AG10803 (cell line): ENCODE measurements at places on chromosomes 3 and 15.

GRCh38 chr15:96171853-96172296, 158.6 kb upstream of the NR2F2 start:
- no peak for DNase-seq

DNA sequence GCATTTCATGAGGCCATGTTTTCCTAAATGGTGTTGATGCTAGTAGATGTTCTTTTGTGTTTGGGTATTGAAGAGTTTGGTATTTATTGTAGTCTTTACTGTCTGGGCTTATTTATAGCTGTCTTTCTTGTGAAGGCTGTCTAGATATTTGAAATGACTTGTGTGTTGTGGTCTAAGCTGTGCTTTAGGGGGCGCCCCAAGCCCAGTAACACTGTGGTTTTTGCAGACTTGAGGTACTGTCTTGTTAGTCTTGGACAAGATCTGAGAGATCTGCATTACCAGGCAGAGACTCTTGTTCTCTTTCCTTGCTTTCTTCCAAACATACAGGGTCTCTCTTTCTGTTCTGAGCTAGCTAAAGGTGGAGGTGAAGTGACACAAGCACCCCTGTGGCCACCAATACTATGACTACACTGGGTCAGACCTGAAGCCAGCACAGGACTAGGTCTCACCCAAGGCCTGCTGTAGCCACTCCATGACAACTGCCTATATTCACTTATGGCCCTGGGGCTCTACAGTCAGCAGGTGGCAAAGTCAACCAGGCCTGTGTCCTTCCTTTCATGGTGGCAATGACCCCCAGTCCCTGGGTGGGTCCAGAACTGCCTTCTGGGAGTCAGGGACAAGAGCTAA, 152.1 kb upstream of the TBC1D5 start:
- peak; percentile 59 for DNase-seq

DNA sequence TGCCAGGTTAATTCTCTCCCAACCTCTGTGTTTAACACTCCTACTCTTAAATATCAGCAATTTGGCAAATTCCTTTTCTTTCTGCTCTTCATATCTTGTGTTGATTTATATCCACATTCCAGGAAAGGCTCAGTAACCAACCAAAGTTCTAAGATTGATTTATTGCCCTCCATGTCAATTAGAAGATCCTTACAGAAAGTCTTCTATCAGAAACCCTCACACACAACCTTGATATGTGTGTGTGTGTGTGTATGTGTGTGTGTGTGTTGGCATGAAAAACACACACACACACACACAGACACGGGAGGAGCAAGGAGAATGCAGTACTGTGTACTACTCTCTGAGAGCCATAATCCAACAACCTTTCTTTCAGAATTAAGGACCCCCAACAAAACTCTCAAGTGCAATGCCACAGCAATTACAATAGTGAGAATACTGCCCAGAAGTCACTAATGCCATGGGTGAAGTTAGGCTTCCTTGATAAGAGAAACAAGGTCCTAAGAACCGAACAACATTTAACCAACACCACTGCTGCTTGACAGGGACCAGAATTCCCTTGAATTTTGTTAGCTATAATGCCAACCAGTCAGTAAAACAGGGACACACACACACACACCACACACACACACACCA, 1.1 kb downstream of the LSAMP start:
- no peak for DNase-seq

DNA sequence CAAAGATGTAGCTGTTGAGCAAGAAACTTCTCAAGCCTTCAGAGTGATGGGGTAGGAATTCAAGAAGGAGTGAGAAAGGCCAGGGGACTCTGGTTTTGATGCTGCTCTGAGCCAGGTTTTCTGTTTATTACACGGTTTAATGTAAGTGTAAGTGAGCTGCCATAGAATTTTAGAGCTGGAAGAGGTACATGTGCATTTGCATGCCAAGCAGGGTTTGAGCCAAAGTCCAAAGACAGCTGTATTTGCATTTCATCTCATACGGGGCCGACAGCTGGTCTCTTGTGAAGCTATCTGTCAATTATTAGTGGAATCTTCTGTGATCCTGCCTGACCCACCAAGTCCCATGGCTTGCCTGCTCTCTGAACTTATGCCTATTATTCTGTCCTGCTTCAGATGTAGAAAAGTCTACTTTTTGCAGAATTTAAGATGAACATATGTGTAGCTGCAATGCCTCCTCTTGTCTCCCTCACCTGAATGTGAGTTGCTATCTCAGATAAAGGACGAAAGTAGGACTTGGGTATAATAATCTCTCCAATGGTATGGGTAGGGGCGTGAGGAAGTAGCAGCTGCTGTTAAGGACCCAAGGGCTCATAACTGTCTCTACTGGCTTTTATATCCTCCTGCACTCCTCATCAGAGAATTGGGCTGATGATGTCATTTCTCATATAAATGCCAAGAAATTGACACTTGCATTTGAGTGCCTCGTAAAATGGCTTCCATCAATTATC, 160.0 kb downstream of the SQOR start:
- DNase-seq = no peak

DNA sequence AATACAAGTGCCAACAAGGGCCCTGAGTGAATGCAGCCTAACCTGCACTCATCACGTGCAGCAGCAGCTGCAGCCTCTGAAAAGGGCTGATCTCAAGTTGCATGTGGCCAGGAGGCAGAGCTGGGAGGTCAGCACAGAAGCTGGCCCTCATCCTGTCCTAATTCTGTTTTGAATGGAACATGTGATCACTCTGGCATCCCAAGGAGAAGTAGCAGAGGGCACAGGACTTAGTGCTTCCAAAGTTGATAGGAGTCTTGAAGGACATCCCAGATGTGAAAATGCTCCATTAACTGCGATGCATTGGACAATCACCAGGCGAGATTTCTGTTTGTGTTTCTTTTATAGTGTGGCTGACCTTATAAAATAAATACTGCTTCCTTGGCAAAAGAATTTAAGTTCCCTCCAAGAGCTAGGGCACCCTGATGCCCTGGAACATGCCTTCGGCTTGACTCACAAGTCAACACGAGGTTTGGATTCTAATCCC, 31.6 kb upstream of the STAG1 start:
- DNase-seq = peak; percentile 17

- DNase-seq = peak; percentile 80
Observed at GRCh38 chr3:11212299-11212608, 58.0 kb downstream of the HRH1 start.

- DNase-seq = no peak
Observed at GRCh38 chr3:82791241-82791640, 1029.8 kb upstream of the GBE1 start.
